ENCODE measurements at places on chromosomes 6 and 20.

DNA sequence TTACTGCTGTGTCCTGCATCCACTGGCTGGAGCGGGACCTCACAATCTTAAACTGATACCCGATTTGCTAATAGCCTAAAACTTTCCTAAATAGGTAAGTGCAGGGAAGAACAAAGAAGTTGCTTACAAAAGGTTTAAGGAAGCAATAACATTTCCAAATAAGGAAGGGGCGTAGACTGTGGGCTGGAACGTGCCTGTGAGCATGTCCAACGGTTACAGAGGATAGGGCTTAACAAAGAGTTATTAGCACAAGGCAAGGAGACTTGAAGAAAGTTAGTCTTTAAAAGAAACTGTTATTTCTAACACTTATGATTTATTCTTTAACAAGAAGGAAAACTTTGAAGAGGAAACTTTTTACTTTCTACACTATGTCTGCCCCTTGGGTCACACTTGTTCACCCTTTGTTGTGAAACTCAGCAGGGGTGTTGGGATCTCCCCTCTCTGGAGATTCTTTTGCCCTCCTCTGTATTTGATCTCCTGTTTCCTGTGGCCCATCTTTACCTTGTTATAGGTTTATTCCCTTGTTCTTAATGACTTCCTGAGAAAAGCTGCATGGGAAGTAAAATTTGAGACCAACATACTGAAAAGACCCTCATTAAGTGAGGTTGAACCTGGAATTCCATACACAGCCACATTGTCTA is 28.7 kb downstream of the KAT14 start:
- DNase-seq: no peak

- no peak for DNase-seq
Observed at GRCh38 chr6:131331151-131331550, 195.9 kb downstream of the AKAP7 start.

- no peak for DNase-seq
Observed at GRCh38 chr20:58652606-58653294, 1.7 kb downstream of the STX16 start.

DNA sequence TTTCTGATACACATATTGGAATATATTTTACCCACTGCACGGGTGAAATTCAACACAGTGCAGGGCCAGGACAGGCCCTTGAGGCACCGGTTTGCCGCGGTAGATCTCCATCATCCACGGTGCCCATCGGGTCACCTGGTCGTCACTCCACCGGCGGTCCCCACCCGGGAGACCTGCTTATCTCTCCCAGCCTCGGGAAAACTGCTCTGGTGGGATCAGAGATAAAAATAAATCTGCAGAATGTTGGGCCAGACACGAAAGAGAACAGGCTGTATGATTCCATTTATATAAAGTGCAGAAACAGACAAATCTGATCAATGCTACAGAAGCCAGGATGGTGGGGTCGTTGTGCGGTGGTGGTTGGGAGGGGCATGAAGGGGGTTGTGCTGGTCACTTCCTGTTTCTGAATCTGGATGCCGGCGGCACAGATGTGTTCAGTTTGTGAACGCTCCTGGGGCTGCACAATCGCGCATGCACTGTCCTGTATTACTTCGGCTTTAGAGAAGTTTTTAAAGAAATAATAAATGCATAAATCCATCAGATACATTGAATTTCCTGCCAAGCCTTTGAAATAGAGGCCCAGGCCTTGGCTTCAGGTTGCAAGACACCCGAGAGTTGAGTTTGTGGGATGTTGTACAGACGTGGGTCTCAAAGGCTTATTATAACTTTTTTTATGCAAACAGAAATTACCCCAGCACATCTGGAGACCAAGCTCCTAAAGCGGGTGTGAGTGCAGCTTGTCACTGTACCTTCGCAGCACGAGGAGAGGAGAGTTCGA is 54.3 kb downstream of the ANKRD60 start:
- no peak for DNase-seq

- no peak for DNase-seq
Observed at GRCh38 chr20:25360631-25361286, 29.9 kb downstream of the ABHD12 start.

GRCh38 chr6:99522531-99522930 is 7.3 kb upstream of the USP45 start:
- DNase-seq: no peak

DNA sequence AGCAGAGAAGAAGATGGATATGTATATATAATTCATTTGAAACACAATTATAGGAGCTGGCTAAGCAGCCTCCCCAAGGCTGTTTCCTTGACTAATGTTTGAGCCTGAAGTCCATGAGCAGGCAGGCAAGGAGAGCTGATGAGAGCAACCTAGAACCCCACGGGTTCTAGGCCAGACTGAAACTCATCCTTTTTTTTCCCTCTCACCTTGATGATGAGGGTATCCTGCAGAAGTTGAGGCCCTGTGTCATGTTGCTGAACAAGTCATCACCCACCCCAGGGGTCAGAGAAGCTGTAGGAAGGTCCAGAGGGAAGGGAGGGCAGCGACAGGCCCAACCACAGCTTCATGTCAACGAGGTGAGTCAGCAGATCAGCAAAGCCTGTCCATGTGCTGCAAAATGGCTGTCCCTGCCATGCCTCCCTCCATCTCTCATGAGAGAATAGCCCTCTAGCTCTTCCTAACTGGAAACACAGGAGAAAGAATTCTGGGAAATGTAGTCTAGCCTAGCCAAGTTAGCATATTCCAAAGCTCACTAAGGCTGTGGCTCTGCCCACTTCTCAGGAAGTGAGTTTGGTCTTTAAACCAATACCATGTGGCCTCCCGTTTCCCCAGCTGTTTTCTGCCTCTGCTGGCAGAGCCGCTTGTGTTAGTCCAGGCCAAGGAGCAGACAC is 91.3 kb upstream of the DTNBP1 start:
- no peak for DNase-seq

DNA sequence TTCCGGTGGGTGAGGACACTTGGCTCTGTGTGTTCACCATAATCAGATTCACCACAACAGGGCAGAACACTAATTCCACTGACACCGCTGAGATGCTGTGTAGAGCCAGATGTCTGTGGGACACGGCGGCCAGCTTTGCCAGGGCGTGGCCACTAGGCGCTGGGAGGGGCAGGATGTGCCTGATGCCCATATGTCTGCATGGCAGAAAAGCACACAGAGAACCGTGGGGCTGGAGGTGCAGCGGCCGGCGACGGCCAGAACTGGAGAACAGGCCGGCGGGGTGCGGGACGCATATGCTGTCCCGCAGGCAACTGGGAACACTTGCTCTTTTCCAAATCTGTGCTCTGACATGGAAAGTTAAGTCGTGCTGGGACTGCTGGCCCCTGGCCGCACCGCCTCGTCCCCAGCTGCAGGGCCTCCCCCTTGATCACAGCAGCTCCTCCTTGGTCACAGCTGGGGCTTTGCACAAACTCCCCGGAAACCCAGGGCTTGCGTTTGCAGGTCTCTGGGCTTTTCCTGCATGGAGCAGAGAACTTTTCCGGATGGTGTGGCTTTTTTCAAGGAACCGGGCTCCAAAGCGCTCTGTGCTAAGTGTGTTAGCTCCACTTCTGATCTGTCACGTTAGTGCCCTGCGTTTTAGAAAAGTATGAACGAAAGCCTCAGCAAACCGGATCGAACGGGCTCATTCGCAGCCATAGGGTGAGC is 31.1 kb downstream of the NTSR1 start:
- DNase-seq: no peak

GRCh38 chr6:70059039-70059719 is 192.8 kb downstream of the COL19A1 start:
- no peak for DNase-seq

GRCh38 chr20:11432407-11432806 is 485.3 kb upstream of the BTBD3 start:
- no peak for DNase-seq

DNA sequence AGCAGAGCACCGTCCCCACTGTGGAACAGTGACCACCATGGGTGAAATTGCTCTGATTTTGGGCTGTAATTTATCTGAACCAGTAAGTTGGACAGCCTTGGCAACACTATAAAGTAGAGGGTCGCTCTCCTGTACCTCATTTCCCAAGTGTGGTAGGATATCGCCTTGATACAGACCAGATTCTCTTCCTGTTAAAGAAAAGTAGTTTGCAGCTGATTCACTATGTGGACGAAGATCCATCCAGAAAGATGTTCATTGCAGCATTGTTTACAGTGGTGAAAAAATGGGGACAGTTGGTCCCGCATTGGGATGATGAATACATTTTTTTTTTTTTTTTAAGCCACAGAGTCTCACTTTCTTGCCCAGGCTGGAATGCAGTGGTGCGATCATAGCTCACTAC is 74.3 kb downstream of the SLX4IP start:
- DNase-seq: no peak

DNA sequence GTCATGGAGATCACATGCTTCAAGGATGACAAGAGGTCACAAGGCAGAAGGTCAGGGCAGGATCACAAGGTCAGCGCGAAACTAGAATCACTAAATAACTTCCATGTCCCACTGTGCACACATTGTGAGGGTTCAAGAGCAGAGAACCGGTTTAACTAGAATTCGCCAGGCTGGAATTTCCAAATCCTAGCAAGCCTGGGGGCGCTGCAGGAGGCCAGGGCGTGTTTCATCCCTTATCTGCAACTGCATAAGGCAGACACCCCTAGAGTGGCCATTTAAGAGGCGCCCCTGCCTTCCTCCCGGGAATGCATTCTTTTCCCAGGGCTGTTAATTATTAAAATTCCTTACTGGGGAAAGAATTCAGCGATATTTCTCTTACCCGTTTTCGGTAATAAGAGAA is 40.2 kb upstream of the SLC22A1 start:
- no peak for DNase-seq

DNA sequence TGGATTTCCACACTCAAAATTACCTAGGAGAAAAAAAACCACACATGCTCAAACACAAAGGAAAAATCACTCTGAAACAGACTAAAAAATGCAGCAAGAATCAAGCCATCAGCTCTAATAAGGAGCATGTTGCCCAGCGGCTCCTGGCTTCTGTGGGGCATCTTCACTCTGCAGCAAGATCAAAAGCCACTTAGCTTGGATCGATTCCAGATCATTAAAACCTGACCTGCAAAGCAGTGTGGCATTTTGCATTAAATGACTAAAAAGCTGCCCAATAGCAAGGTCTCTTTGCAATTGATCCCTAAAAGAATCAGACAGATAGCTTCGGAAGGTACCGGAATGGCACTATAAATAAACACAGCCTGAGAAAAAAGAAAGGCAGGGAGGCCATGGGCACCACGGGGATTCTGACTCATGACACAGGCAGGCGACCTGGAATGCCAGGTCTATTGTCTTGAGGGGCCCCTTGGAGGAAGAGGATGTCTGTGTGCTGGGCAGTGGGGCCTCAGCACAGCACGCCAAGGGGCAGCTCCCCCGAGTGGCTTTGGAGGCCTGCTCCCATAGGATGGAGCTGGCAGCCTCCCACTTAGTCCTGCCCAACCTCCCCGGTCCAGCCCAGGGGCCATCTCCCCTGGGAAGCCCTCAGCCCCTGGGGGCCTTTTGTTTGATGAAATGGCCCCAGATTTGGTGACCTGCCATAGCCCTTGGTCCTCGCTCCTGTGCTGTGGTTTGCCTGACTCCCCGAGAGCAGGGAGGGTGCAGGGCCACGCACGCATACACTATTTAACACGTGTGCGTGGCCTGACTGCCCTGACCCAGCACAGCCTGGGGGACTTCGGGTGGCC is 7.6 kb downstream of the LEMD2 start:
- no peak for DNase-seq

DNA sequence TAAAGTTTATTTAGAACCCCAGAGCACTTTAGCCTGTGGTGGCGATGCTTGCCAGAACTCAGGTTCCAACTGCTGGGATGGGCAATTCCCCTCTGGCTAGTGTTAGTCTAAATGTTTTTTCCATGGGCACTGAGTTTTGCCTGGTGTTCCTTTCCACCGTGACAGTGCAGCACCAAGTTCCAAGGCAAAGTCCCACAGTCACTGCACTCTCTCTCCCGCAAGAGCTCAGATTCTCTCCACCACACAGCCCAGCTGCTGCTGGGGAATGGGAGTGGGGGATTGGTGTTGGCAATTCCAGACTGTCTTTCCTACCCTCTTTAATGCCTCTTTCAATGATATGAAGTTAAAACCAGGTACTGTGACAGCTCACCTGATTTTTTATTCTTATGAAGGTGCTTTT is 247.6 kb downstream of the ALDH8A1 start:
- DNase-seq: no peak

DNA sequence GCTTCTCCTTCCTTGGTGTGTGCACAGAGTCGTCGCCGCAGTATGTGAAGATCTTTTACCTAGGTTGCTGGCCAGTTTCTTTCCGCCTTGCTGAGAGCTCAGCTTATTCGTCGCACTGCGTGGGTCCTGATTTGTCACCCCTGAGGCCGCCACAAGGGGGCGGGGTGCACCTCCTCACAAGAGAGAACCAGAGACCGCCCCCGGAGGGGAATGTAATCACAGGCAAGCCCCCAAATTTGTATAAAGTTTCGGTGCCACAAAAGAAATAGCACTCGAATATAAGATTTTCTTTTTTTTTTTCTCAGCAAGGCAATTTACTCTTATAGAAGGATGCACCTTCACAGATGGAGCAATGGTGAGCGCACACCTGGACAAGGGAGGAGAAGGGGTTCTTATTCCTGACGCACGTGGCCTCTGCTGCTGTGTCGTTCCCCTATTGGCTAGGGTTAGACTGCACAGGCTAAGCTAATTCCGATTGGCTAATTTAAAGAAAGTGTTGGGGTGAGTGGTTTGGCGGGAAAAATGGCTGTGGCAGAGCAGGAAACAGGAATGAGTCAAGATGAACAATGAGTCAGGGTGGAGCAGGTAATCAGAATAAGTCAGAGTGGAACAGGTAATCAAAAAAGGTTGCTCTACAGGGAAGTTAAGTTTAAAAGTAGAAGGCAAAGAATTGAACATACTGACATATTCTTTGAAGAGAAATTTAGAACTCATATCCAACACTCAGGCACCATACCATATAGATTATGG is 19.5 kb downstream of the NCOA3 start:
- DNase-seq: no peak

GRCh38 chr20:53186635-53187034 is 214.5 kb downstream of the TSHZ2 start:
- DNase-seq: no peak

DNA sequence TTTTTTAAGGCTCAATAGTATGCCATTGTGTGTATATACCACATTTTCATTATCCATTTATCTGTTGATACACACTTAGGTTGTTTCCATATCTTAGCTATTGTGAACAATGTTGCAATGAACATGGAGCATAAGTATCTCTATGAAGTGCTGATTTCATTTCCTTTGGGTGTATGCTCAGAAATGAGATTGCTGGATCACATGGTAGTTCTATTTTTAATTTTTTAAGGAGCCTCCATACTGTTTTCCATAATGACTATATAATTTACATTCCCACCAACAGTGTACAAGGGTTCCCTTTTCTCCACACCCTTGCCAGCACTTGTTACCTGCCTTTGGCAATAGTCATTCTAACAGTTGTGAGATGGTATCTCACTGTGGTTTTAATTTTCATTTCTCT is 15.1 kb upstream of the HLA-DOA start:
- no peak for DNase-seq

GRCh38 chr6:87661016-87661415 is 41.0 kb downstream of the AKIRIN2 start:
- no peak for DNase-seq

DNA sequence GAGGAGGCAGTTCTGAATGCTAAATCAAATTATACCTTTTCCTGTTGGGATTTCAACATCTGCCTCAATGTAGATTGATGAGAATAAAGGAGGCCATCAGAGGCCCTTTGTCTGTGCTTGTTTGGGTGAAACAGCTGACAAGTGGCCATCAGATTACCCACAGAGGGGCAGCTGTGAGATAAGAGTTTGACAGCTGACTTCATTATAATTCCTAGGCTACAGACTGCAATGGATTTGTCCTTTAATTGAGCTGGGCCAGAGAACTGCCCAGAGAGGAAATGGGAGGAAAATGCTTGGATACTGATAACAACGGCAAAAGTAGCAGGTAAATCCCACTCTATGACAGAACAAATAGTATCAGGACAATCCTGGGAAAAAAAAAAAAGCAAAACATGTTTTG is 649.4 kb downstream of the HDGFL1 start:
- no peak for DNase-seq

All from NCI-H187 treated with DMSO at 0.1 percent for 48 hours (cell line).